ENCODE measurements at places on chromosomes 1 and 21.

GRCh38 chr1:38125016-38125415, 78.4 kb upstream of the POU3F1 start:
- DNase-seq: no peak

GRCh38 chr21:44778499-44778911, 23.1 kb downstream of the UBE2G2 start:
- no peak for DNase-seq

DNA sequence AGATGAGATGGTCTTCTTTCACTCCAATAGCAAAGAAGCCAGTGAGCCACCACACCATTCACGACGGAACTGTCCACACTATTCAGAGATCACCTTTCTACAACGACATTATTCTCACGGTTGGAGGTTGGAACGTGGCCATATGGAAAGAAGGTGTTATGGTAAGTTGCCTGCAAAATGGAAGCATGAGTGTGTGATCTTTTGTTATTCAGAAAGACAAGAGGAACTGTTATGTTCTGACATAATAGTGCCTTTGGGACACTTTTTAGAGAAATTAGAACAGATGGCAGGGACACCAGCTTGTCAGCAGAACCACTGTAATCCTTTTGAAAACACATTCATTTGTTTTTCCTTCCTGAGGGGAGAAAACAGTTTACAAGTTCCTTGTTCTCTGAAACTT, 75.8 kb upstream of the MCOLN3 start:
- no peak for DNase-seq

- no peak for DNase-seq
Measured at GRCh38 chr1:228786361-228787129, 51.3 kb downstream of the RHOU start.

- no peak for DNase-seq
Measured at GRCh38 chr1:156885314-156885713, 8.2 kb upstream of the PEAR1 start.
